ENCODE measurements at places on chromosomes 7 and 10.

DNA sequence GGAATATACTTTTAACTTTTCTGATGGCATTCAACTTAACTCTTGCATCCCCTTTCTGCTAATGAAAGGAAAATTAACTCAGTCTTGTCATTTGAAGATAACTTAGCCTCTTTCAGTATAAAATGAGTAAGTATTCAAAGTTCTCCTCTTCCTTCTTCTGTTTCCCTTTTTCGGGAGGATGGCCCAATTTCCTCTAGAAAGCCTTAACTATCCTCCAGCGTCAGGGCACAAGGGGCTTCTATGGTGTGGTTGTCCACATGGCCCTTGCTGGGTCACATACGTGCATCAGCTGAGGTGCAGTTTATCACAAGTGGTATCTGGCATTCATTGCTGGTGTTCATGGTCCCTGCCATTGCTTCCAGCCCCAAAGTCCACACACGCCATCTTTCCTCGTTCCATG, 17.8 kb upstream of the GSAP start:
- DNase-seq = no peak

GRCh38 chr10:71090330-71090729, 122.0 kb upstream of the UNC5B start:
- no peak for DNase-seq

DNA sequence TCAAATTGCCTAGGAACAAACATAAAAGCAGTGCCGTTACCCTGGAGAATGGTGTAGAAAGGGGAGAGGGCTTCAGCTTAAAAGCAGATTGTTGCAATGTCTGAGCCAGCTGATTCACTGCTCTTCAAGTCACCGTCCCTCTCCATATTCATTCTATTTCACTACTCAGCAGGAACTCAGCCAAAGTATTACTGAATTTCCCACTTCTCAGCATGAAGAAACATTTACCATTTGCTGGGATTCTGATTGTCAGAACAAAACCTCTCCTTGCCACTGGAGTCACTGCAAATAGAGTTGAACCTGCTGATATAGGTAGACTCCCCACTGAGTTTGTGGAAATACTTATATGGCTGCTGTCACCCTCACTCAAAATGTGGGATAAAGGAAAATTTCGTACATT, 71.7 kb downstream of the PPP1R17 start:
- no peak for DNase-seq

GRCh38 chr7:128456255-128456725, 612 bp downstream of the HILPDA start:
- DNase-seq = no peak

DNA sequence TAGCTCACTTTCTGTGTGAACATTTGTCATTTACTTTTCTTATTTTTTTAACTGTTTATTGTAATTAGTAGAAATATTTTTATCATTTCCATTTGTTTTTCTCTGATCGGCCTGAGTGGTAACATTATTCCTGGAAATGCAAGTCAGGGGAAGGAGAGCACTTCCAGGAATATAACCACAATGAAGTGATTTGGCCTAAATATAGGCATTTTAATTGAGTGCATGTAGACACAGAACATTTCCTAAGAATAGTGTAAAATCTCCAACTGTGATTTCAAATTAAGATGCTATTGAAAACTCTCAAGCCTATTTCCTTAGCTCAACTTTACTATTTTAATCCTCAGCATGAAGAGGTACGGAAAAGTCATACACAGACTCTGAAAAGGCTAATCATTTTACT, 86.5 kb upstream of the SKAP2 start:
- DNase-seq = no peak

GRCh38 chr7:113664867-113665266, 253.9 kb downstream of the PPP1R3A start:
- DNase-seq = no peak

DNA sequence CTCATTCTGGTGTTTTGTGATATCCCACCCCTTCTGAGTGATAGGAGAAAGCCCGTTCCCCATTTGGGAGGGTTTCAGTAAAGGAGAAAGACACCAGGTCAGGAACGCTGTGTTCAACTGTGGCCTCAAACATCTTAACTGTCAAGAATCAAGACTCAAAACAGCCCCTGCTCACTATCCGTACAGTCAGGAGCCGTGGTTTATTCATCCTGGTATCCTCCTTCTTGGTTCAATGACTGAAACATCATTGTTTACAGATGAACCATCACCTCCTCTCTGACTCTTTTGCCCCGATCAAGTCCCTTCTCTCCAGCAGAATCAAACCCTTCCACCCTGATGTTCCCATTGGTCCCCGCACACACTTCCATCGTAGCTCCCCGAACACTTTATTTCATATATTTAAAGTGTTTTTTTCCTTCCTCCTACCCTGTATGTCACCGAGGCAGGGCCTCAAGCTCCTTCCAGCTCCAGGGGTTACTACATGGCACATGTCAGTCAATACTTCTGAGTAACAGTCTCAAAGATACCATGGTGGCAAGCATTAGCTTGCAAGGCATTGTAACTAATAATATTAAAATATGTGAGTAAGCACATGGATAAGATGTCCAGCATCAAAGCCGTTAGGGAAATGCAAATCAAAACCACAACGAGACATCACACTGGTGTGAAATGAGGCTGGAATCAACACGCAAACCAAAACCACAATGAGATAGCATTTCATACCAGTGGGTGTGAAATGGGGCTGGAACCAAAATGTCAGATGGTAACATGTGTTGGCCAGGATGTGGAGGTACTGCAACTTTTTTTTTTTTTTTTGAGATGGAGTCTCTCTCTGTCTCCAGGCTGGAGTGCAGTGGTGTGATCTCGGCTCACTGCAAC, 124.7 kb upstream of the C1QL3 start:
- DNase-seq = no peak

GRCh38 chr7:55432939-55433784, 68.0 kb downstream of the LANCL2 start:
- DNase-seq = no peak

DNA sequence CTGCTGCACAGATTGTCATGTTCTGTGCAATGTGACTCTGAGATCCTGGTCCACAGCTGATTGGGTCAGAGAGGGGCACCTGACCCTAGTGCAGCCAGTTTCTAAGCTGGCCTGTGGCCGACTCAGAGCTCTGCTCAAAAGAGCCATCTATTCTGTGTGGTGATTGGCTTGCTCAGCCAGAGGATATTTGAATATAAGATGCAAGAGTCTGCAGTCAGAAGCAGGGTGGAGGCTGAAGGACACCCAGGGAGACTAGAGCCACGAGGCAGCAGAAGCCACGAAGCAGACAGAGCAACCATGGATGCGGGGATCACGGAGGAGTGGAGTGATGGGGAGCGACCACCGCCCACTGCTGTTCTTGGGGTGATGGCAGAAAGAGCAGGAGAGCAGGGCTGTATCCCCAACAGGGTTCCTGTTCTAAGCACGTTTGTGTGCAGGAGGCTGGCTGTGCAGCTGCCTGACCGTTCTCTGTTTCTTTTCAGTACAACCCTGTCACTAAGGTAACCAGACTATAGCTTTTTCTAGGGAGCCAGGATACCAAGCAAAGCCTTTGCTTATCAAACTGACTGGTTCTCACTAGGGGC, 19.5 kb upstream of the RHEB start:
- DNase-seq = no peak

GRCh38 chr10:49740346-49741107, 21.6 kb downstream of the OGDHL start:
- no peak for DNase-seq

DNA sequence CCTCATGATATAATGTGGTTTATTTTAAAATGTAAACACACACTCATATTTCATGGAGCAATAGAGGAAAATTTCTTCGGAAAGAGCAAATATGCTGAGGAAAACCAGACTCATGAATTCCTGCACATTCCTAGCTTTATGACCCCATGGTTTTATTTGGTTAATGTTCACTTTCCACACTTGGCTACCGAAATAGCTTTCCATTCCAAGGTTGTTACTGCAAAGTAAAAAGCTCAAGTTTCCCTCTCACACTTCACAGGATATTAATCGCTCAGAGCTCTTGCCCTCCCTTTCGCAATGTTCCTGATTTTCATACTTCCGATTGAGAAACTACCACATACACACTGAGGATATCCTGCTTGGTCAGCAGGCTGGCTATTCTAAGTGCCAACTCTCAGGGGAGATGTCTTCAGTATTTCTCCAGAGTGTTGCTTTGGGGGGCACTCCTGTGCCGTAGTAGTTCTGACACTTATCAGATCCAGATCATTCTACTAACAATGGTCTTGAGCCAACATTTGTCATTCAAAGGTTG, 77.5 kb upstream of the STEAP1B start:
- DNase-seq = no peak

GRCh38 chr10:91983416-91983815, 59.8 kb downstream of the BTAF1 start:
- no peak for DNase-seq
